ENCODE measurements at places on chromosomes 2 and 18. TPM values are rescaled to one million over a fixed set of nuclear protein-coding genes. Genes with fewer than 3 reads are reported as not detected.
A peak's percentile ranks its signal among the peaks of the same experiment; 100 is the strongest.

FKBP7 gene
- total RNA-seq = 49.4 TPM

DSG1 gene
- total RNA-seq = not detected

VAPA gene
- total RNA-seq = 425 TPM

SLC20A1 gene
- 51.7 TPM for total RNA-seq

LRATD1 gene
- total RNA-seq = 0.57 TPM

SLC4A1AP gene
- 19.8 TPM for total RNA-seq

RAMP1 gene
- 35.8 TPM for total RNA-seq

ZEB2 gene
- 10.7 TPM for total RNA-seq

- no peak for DNase-seq
These were observed 3.5 kb downstream of the TMEM200C start for GRCh38 chr18:5891854-5892215.

DNA sequence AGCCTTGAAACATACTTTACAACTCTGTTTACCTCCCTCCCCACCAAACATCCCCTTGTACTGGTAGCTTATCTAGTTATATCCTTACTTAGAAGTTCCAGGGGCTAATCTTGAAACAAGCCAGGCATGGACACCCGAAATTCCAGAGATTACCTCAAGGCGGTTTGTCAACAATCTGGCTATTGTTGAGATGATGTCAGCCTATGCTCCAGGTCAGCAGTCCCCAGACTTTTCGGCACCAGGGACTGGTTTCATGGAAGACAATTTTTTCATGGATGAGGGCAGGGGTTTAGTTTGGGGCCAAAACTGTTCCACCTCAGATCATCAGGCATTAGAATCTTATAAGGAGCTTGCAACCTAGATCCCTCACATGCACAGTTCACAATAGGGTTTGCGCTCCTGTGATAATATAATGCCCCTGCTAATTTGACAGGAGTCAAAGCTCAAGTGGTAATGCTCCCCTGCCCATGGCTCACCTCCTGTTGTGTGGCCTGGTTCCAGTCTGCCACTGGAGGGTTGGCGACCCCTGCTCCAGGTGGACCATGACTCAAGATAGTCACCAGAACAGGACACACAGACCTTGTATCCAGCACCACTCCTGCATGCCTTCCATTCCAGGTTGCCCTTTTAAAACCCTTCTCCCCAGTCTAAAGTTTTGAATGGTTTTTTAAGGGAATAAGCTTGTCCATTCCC lies 171.2 kb downstream of the SPAG16 start:
- peak; percentile 31 for DNase-seq

- no peak for DNase-seq
These were observed 298.6 kb downstream of the MEIS1 start for GRCh38 chr2:66733364-66733999.

GRCh38 chr18:76817888-76818611 lies 4.3 kb upstream of the ZNF236 start:
- DNase-seq = no peak

GRCh38 chr2:128215897-128216642 lies 102.6 kb downstream of the HS6ST1 start:
- peak; percentile 42 for DNase-seq

GRCh38 chr2:106062627-106063026 lies 131.5 kb downstream of the UXS1 start:
- no peak for DNase-seq

All from M059J (cell line).